AG09309 (cell line): ENCODE measurements at places on chromosomes 16 and 17.
A peak's percentile ranks its signal among the peaks of the same experiment; 100 is the strongest.

DNA sequence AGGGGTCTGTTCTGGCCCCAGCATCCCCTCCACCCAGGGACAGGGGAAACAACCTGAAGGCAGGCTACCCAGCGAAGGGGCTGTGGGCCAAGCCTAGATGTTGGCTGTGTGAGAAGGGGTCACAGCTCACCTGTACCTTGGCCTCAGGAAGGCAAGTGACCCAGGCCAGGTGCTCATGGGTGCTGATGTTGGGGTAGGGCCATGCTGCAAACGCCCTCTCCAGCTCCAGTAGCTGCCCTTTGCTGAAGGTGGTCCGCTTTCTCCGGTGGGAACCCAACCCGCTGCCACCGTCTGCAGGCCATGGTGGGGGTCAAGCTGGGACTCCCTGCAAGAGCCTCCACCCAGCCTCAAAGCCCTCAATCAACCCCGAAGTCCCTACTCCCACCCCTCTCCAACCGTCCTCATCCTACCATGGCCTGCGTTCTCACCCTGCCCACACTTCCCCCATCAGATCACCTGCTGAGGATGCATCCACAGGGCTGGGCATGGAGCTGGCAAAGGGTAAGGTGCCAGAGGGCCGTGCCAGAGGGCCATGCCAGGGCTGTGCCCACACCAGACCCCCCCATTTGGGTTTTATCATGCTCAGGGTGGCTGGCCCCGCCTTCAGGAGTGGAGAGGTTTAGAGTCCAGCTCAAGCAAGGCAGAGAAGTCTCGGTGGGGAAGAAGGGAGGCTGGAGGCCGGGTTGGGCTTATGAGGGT is at the start of gene SEBOX:
Gene SEBOX, minus strand, starts transcription at position 535 of the 699 bp plus-strand sequence. Its CDS starts 48 bp downstream, at position 487.
- no peak for DNase-seq

- no peak for DNase-seq
Observed at GRCh38 chr17:56499799-56500388, 93.6 kb upstream of the NOG start.

- no peak for DNase-seq
Observed at GRCh38 chr16:51818342-51818944, 667.4 kb upstream of the SALL1 start.

DNA sequence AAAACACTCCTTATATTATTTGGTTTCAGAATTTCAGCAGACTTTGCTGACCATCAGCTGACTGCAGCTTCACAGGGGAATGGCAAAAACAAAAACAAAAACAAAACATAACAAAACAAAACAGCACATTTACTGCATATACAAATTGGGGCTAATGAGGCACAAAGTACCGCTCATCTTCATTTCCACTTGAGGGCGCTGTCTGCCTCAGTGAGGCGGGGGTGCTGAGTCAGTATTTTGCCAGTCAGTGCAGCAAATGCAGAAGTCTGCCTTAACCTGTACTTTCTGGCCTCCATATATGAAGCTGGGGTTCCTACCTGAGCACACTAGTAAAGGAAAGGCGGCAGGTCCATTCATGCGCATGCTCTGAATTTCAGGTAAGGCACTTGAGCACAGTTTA is 13.5 kb upstream of the DYNLRB2 start:
- no peak for DNase-seq

GRCh38 chr17:13920413-13920812 is 148.9 kb upstream of the COX10 start:
- no peak for DNase-seq

GRCh38 chr16:31352376-31353115 is 2.4 kb upstream of the ITGAX start:
- DNase-seq: no peak

GRCh38 chr17:353838-354234 is 1.2 kb upstream of the RPH3AL start:
- DNase-seq: no peak

DNA sequence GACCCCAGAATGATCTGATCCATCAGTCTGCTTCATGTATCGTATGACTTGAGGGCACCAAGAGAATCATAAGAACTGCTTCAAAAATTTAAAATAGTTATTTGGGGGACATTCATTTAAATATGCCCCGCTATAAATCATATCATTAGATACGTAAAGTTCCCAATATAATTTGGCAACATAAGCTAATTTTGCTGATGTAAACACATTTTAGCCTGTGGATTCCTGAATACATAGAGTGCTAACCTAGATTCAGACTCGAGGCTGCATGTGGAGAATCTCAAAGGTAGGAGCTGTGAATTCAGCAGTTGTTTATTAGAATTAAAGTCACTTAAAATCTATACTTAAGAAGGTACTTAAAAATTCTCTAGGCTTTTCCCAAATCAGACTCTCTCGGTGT is 24.9 kb downstream of the ANKFN1 start:
- no peak for DNase-seq

DNA sequence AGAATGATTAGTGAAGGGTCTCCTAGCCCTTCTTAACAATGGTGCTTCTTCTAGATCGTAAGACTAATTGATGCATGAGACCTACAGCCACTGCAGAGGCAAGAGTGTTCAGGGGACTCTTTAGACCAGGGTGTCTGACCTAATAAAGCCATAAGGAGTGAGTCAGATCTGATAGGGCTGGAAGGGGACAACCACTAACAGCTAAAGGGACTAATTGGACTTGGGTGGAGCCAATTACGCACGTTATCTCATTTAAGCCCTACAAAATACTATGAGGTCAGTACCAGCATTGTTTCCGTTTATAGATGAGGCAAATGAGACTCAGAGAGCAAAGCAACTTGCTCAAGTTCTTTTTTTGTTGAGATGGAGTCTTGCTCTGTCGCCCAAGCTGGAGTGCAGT is 14.5 kb upstream of the RNF222 start:
- no peak for DNase-seq

GRCh38 chr17:67178555-67178954 is 66.4 kb downstream of the HELZ start:
- no peak for DNase-seq

GRCh38 chr16:54602666-54603065 is 316.1 kb upstream of the IRX3 start:
- no peak for DNase-seq

- DNase-seq: peak; percentile 27
Observed at GRCh38 chr17:19867329-19868078, at the start of gene ULK2. Gene ULK2 (minus strand): TSS chr17:19867936. CDS start chr17:19867417, 519 bp downstream.

DNA sequence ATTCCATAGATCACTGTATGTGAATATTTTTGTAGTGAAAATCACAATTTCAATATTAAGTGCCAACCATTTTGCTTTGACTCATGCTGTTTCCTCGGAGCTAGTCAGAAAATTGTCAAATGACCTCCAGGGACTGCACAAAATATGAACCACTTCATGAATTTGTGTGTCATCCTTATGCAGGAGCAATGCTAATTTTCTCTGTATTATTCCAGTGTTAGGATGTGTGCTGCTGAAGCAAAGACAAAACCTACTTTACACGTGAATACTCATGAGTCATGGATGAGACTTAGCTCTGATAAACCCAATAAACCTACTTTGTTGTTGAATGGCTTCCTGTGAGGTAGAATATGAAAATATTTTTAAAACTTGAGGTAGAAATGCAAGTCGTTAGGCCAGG is 65.2 kb downstream of the SHCBP1 start:
- DNase-seq: no peak

DNA sequence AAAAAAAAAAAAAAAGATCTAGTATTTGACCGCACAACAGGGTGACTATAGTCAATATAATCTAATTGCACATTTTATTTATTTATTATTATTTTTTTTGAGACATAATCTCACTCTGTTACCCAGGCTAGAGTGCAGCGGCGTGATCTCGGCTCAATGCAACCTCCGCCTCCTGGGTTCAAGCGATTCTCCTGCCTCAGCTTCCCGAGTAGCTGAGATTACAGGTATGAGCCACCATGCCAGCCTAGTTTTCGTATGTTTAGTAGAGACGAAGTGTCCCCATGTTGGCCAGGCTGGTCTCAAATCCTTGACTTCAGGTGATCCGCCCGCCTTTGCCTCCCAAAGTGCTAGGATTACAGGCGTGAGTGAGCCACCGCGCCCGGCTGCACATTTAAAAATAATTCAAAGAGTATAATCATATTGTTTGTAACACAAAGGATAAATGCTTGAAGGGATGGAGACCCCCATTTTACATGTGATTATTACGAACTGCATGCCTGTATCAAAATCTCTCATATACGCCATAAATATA is 794 bp downstream of the ANKS3 start:
- DNase-seq: no peak

GRCh38 chr16:86919078-86919477 is 340.7 kb downstream of the FOXL1 start:
- no peak for DNase-seq

GRCh38 chr17:58056476-58056875 is 26.7 kb upstream of the DYNLL2 start:
- no peak for DNase-seq

DNA sequence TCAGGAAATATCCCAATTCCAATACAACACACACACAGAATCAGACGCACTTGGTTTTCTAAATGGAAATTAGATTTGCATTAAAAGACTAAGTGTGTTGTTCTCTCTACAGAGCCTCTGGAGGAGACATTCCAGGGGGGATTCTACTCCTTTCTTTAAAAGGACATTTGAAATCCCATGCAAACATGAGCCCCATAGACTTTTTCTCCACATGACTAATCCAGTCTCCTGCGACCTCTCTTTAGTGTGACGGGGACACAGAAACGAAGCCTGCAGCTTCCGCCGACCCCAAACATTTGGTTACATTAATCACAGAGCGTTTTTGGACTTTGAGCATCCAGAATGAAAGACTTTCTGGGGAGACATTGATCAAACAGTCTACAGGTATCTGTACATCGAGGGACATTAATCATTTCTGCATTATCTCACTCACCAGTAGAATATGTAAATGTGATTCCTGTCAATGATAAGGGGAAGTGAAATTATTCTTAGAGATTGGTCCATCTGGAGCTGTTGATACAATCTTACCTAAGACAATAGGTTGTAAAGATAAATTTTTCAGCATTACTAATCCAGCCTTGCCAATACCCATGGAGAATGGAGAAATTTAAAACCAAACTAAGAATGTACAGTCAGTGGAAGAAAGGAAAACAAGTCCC is 103.4 kb upstream of the IRX3 start:
- no peak for DNase-seq

GRCh38 chr17:74961657-74962350 is 10.8 kb downstream of the HID1 start:
- peak; percentile 43 for DNase-seq

- no peak for DNase-seq
Observed at GRCh38 chr16:8655184-8655717, 19.2 kb upstream of the ABAT start.

DNA sequence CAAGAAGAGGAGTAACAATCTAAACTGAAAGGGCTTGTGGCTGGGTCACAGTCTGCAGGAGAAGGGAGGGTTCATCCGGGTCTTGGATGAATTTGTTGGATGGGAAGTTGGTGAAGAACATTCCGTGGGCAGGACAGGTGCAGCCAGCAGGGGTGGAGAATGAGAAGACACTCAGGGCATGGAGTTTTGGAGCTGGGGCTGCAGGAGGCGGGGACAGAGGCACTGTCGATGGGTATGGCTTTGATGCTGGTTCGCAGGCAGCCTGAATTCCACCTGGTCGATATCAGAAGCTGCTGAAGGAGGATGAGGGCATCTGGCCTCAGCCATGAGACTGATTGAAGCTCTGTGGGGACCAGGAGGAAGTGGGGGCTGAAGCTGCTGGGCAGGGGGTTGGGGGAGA is 36.1 kb upstream of the CBFA2T3 start:
- no peak for DNase-seq

GRCh38 chr16:57637424-57637823 is 9.0 kb downstream of the ADGRG1 start:
- no peak for DNase-seq

DNA sequence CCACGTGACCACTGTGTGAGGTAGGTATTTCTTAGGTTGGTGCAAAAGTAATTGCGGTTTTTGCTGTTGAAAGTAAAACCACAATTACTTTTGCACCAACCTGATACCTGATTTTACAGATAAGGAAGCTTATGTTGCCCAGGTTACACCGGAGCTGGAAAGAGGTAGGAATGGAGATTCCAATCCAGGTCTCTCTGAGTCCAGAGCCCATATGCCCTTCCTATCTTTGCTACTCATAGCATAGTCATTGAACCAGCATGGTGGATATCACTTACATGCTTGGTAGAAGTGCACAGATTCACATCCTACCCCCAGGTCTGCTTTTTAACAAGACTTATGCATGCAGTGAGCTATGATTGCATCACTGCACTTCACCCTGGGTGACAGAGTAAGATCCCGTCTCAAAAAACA is 61.8 kb downstream of the ARSG start:
- no peak for DNase-seq

DNA sequence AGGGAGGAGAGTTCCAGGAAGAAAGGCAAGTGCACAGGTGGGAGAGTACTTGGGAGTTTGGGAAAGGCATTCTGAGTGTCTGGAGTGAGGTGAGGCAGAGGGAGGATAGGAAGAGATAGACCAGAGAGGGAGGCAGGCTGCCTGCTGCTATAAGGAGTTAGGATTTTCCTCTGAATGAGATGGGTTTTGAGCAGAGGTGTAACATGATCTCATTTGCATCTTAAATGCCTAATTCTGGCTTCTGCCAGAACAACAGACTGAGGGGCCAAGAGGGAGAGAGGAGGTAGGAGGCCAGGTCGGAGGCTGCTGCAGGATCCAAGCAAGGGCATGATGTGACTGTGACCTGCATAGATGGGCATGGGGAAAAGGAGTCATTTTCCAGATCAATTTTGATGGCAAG is 31.5 kb upstream of the IRX6 start:
- no peak for DNase-seq

- DNase-seq: peak; percentile 55
Observed at GRCh38 chr17:73228748-73229236, 32.9 kb downstream of the CPSF4L start.

- DNase-seq: no peak
Observed at GRCh38 chr17:77619326-77619725, 339.2 kb upstream of the TNRC6C start.

DNA sequence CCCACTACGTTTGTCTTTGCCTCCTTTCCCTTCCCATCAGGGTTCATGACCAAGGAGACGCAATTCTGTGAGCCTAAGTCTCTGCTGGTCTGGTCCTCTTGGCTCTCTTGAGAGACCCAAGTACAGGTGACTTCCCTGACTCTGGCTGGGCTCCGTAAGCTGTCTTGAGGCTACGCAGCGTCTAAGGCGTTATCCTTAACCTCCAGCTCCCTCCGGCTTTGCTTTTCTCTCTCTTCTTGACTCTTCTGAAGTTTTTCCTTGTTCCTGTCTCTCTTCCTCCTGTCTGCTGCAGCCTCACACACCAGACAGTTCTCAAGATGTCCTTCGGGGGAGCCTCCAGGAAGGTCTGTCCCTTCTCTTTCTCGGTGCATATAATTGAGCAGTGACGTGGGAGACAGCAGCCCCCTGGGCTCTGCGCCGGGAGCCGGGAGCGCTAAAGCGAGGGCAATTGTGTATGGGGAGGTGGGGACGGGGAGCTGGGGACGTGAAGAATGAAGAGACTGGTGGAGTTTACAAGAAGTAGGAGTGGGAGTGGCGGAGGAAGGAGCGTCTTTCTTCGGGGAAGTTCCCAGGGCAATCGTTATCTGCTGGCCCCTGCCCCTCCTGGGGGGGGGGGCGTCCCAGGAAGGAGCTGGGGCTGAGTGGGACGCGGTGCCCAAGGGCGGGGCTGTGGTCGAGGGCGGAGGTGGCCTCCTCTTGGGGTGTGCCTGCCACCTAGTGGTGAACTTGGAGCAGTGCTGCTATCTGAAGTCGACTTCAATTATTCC is 6.9 kb upstream of the PIRT start:
- DNase-seq: peak; percentile 3
